ENCODE measurements at places on chromosomes 5 and 9.

DNA sequence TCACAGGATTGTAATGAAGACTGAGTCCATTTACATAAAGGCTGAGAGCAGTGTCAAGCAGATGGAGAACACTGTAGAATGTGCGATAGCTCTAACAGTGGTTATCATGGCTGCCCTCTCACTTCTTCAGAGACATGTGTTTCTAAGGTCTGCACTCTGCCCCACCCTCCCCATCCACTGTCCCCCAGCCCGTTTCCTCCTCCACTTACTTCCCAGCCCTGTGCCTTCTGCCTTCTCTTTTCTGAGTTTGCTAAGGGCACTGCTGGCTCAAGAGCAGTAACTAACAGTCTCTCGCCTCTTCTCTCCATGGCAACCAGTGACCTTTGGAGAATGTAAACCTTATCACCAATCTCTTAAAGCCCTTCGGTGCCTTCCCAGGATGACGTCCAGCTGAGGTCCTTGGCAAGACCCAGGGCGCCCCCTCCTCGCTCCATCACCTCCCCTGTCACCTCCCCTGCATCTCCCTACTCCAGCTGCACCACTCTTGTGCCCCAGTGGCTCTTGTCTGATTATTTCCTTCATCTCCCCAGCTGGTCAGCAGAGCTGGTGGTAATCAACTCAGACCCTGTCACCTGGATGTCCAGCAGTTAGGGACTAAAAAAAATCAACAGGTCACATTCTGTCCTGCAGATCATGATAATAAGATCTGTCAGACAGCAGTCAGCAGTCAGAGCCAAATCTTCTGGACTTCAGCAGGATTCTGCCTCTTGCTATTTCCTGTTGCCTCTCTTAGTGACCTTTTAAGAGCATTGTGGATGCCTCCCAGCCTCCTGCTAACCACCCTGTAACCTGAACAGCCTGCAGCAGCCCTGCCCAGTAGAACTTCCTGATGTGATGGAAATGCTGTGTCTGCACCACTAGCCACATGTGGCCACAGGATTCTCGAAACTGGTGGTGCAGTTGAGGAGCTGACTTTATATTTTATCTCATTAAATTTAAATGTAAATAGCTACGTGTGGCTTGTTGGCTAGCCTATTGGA is 9.0 kb downstream of the FXN start:
- DNase-seq = no peak

DNA sequence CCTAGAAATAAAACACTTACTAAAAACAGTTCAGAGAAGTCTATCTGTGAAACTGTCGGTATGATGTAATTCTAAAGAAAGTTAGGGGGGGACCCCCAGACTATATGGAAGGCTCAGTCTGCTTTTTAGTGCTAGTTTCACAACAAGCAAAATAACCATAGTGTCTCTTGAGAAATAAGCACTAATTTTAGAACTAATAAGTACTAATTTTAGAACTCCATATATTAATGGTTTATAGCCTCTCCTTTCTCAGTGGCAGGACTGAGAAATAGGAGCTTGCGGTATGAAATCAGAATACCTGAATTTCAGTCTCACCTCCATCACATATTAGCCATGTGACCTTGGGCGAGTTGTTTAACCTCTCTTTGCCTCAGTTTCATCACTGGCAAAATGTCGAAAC is 1.4 kb upstream of the PHF24 start:
- no peak for DNase-seq

GRCh38 chr5:121797681-121798518 is 53.8 kb upstream of the FTMT start:
- DNase-seq = no peak

GRCh38 chr5:35044649-35045048 is 3.1 kb downstream of the AGXT2 start:
- DNase-seq = no peak

- DNase-seq = no peak
Measured at GRCh38 chr9:106869458-106869857, 6.5 kb downstream of the ZNF462 start.

DNA sequence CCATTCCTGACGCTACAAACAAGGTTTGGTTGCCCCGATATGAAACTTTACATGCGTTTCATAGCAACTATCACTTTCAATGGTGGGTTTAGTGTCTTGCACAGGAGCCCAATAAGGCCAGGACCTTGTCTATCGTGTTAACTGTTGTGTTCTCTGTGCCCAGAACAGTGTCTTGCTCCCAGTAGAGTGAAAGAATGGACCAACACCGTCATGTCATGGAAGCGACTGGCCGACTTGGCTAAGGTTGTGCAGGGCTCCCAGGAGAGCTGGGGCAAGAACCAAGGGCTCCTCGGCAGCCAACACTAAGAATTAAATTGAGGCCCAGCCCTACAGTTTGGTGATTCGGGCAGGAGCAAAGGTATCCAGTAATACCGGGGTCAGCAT is 498 bp upstream of the ARHGEF37 start:
- no peak for DNase-seq

Measured in stimulated activated CD4-positive, alpha-beta T cell treated with anti-CD3 and anti-CD28 coated beads, Interleukin-1b, Interleukin-23, amount 100 ng/mL, for 1 hour (primary cell).